ENCODE measurements at places on chromosomes 1 and 21. TPM values are rescaled to one million over a fixed set of nuclear protein-coding genes. Genes with fewer than 3 reads are reported as not detected.

- no peak for DNase-seq
Observed at GRCh38 chr1:119093721-119094120, 46.7 kb downstream of the WARS2 start.

- DNase-seq: no peak
Observed at GRCh38 chr1:182260516-182260915, 131.1 kb downstream of the GLUL start.

- no peak for DNase-seq
Observed at GRCh38 chr1:248783367-248783766, 27.8 kb upstream of the LYPD8 start.

DNA sequence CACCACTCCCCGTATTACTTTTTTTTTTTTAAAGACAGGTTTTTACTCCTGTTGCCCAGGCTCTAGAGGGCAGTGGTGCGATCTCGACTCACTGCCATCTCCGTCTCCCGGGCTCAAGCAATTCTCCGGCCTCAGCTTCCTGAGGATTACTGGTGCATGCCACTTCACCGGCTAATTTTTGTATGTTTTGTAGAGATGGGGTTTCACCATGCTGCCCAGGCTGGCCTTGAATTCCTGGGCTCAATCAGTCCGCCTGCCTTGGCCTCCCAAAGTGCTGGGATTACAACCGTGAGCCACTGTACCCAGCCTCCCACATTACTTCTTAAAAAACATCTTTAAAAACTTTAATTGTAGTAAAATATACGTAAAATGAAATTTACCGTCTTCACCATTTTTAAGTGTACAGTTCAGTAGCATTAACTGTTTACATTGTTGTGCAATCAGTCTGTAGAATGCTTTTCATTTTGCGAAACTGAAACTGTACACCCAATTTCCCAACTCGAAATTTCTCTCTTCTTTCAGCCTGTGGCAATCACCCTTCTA lies 77.0 kb downstream of the ZMYM4 start:
- peak; percentile 57 for DNase-seq

- DNase-seq: no peak
Observed at GRCh38 chr1:115545096-115545720, 96.6 kb upstream of the VANGL1 start.

DNA sequence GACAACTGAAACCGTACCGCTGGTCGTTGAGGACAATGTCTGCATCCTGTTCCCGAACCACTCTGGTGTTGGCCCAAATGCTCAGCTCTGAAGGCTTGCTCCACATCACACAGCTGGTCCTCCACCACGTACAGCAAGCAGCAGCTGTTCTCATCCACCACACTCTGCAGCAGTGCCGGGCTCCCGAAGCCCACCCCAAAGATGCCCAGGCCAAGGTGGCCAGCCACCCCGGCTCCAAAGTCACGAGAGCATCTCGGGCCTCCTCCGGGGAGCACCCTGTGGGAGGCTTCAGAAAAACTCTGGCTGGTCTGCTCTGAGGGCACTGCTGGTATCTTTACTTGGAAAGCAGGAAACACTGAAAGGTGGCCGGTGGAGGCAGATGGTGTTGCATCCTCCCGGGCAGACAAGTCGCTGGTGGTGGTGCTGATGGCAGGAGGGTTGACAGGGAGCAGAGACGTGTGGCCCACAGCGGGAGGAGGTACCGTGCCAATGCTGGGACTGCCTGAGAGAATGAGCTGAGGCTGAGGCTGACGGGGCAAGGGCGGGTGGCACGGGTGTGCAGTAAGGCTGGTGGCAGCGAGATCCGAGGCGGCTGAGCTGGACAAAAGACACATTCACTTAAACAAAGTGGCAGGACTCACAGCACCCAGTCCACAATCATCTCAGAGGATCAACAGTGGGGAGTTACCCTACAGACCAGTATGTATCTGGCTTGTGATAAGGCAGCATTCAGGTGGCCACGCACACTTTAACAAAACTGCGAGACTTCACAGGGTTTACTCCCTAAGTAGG lies 6.5 kb upstream of the CCDC27 start:
- no peak for DNase-seq

DNA sequence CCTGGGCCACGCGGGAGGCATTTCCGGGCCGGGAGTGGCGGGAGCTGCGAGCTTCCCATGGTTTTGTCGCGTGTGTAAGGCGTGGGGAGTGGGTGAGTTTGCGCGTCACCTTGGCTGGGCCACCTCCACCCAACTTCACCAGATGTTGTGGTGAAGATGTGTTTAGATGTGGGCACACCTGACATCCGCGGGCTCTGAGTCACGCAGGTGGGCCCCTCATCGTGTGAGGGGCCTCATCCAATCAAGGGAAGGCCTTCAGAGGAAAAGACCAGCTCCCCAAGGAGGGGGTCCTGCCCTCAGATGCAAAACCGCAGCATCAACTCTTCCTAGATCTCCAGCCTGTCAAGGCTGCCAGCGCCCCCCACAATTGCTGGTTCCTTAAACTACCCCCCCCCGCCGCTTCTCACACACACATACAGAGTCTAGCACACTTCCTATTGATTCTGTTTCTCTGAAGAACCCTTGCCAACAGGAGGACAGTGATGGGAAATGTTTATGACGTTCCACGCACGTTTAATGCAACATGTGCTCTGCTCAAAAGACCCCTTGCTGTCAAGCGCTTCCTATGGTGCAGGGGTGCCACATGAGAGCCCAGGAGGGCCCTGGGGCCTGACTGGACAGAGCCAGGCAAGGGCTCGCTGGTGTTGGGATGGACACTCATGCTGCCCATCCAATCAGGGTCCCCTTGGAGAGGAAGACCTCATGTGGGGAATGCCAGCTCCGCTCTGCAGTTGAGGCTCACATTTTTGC lies 11.9 kb downstream of the ACTRT2 start:
- peak; percentile 53 for DNase-seq

- DNase-seq: no peak
Observed at GRCh38 chr1:232403017-232403714, 226.8 kb downstream of the SIPA1L2 start.

DNA sequence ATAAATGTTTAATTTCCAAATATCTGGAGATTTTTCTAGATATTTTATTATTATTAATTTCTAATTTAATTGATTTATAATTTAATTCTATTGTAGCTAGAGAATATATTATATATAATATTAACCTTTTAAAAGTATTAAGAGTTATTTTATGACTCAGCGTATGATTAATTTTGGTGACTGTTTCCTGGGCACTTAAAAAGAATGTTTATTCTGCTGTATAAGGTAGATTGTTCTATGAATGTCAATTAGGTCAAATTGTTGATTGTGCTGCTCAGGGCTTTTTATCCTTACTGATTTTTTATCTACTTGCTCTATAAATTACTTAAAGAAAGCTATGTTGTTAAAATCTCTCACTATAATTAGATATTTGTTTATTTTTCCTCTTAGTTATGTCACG lies 20.1 kb upstream of the GJA8 start:
- no peak for DNase-seq

DNA sequence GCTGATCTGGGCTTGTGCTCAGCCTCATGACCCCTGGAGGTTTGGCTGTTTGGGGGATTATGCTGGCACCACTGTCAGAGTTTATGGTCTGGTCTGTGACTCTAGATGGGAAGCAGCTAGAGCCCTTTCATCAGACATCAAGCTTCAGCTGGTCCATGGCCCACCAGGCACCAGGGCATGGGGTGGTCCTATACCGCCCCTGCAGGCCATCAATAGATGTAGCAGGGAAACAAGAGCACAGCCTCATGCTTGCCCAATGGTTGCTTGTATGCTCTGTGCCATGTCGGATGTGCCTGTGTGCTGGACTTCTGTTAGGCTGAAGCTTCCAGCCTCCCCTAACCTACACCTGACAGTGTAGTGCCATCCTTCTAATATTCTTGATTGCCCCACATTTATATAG lies 71.1 kb upstream of the CD34 start:
- DNase-seq: no peak

GRCh38 chr1:118866330-118866729 lies 121.8 kb downstream of the TBX15 start:
- no peak for DNase-seq

DNA sequence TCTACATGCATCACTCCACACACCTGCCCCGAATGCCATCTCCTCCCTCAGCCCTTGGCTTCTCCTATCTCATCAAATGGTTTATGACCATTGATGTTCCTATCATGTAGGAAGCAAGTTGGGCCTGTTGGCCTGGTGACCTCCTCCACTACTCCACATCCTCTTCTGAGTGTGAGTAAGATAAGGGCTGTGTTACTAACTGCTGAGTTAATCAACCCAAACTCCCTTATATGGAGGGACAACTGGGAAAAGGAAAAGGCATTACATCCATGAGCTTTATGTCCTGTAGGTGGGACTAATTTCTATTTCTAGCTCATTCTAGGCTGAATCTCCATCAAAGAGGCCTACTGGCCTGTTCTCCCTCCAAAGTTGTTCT lies 57.6 kb downstream of the WLS start:
- no peak for DNase-seq

- DNase-seq: no peak
Observed at GRCh38 chr1:185059950-185060571, 14.7 kb downstream of the RNF2 start.

GRCh38 chr1:229047161-229047839 lies 223.6 kb upstream of the RAB4A start:
- no peak for DNase-seq

- DNase-seq: no peak
Observed at GRCh38 chr1:36419569-36419968, 21.9 kb upstream of the LSM10 start.

GRCh38 chr1:230028602-230029223 lies 38.3 kb upstream of the GALNT2 start:
- DNase-seq: no peak

DNA sequence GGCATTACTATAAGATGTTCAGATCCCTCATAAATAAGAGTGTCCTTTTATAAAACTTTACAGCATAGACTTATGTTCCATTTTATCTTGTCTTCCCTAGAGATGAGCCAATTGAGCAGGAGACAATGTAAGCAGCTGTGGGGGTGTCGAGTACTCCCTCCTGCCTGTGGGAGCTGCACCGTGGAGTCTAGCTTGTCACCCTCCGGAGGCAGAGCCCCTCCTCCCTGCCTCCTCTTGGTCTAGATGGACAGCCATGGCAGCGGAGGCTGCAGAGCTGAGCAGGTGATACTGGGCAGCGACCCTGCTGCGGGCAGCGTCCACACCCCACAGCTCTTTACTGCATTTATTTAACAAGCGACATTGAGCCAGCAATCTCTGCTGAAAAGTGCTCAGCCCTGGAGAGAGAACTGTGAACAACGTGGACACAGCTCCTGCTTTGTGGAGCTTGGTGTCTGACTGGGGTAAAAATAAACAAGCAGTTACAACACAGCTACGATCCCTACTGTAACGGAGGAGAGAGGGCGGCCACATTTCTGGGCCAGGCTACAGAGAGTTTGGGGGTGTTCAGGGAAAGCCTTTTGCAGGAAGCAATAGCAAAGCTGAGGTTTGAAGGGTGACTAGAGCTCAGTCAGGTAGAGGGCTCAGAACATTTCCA lies 12.8 kb upstream of the KIF21B start:
- DNase-seq: no peak

DNA sequence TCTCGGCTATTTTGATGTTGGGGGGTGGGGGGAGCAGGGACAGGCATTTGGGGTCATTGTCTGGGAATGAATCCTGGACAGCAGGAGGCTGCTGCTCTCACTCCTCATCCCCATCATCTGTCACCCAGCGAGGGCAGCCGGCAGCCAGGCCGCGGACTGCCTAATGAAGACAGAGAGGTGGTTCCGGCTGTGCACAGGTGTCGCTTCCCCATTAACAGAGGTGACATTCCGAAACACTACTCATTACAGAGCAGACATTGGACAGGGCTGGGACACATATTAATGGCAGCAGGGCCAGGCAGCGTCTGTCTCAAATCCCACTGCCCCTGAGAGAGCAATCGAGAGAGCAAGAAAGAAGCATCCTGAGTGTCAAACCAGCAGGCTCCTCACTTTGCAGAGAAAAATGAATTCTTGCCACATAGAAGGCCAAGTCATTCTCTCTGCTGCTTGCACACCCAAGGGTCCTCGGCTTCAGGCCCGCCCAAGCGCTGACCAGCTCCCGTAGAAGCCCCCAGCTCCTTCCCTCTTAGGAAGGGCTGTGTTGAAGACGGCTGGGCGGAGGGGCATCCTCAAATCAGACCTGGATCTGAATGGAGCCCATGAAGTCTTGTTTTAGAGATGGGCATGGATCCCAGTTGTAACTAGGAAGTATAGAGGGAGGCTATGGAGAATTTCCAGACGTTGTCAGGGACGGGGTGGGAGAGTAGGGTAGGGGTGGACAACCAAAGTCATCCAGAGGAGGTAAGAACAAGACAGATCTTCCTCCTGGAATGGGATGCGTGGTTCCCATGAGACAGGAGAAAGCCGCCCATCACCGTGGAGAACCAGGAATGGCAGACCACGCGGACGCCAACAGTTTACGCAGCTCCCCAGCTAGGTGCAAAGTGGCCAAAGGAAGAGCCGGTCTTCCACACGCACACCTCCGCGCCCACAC lies 8.2 kb upstream of the LEMD1 start:
- DNase-seq: no peak

GRCh38 chr1:163796394-163796821 lies 474.7 kb downstream of the NUF2 start:
- no peak for DNase-seq

DNA sequence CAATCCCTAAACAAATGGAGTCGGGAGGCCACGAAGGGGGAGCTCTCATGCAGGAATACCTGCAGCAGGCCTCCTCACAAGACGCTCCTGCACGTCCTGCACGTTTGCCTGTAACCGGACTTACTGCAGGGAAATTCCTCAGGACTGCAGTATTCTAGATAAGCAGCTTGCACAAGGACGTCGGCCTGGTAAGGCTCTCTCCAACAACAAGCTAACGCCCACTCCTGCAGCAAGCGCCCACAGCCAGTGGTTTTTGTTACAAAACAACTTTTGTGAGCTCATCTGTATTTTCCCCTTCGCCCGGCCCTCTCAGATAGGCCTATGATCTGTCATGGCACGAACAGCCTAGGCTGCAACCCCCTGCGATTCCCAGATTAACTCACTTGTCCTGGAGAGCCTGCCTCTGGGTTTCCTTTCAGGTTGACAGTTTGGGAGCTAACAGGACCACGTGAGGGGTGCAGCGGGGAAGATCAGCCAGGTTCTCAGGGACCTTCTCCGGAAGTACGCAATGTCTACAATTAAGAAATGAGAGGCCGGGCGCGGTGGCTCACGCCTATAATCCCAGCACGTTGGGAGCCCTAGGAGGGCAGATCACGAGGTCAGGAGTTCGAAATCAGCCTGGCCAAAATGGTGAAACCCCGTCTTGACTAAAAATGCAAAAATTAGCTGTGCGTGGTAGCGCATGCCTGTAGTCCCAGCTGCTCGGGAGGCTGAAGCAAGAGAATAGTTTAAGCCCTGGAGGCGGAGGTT lies 921 bp upstream of the MIB2 start:
- peak; percentile 80 for DNase-seq

- DNase-seq: no peak
Observed at GRCh38 chr1:205285381-205286101, 36.0 kb downstream of the NUAK2 start.

Gene SPRR2B
- polyA plus RNA-seq: not detected

Gene MROH9
- polyA plus RNA-seq: not detected

Gene PPIAL4G
- polyA plus RNA-seq: not detected

Gene RHD
- polyA plus RNA-seq: not detected

Gene LRRC53
- not detected for polyA plus RNA-seq

Gene CA6
- polyA plus RNA-seq: not detected

Gene CNR2
- 0.08 TPM for polyA plus RNA-seq

Gene CFHR5
- not detected for polyA plus RNA-seq

Gene FOXD2
- 0.38 TPM for polyA plus RNA-seq

Gene TNFRSF8
- 0.74 TPM for polyA plus RNA-seq

Gene SPATA46
- not detected for polyA plus RNA-seq
